IMR-90 (cell line): ENCODE measurements at places on chromosomes 1 and 21.
A peak's percentile ranks its signal among the peaks of the same experiment; 100 is the strongest.

- no peak for DNase-seq
Measured at GRCh38 chr1:115665319-115666096, 23.7 kb downstream of the VANGL1 start.

GRCh38 chr1:36159614-36160387 lies 3.8 kb downstream of the MAP7D1 start:
- DNase-seq, result no peak

DNA sequence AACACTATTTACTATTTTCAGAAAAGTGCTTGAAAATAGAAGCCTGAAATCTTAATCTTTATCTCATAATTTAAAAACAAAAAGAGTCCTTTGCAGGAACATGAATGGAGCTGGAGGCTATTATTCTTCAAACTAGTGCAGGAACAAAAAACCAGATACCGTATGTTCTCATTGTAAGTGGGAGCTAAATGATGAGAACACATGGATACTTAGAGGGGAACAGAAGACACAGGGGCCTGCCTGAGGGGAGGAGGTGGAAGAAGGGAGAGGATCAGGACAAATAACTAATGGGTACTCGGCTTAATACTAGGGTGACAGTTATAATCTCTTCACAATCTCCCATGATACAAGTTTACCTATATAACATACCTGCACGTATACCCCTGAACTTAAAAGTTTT lies 176.3 kb downstream of the SDCCAG8 start:
- no peak for DNase-seq

DNA sequence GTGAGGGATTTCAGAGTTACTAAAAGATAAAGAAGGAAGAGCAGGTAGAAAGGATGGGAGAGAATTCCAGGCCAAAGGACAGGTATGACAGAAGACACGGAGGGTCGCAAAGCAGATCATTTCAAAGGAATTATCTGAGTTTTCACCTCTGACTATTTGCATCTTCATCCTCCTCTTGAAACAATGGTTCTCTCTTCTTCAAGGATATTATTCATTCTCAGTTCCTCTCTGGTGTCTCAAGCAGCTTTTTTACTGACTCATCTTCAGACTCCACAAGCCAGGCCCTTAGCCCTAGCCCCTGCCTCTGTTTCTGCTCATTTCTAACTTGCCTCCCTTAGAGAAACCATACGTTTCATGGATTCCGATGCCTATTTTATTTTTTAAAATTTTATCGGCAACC lies 15.0 kb downstream of the DDX59 start:
- DNase-seq, result peak; percentile 29

DNA sequence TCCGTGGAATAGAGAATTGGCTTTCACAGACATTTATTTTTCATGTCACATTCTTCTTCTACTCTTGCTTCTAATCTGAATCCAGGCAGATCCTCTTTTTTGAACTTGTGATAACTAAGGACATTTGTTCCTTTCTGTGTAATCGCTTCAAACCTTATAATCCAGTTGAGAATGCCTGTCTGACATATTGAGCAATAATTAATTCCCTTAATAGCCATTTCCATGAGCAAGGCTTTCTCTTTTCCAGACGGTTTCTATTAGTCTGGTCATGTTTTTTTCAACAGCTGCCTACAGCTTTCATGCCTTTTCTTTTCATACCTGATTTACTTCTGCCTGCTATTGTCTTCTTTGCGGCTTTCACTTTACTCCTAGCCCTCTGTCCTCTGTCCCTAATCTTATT lies 163.4 kb downstream of the CYYR1 start:
- no peak for DNase-seq

GRCh38 chr1:63316984-63317816 lies 5.2 kb upstream of the FOXD3 start:
- DNase-seq, result peak; percentile 41

GRCh38 chr1:223628233-223629125 lies 37.0 kb downstream of the CAPN8 start:
- DNase-seq, result peak; percentile 12

DNA sequence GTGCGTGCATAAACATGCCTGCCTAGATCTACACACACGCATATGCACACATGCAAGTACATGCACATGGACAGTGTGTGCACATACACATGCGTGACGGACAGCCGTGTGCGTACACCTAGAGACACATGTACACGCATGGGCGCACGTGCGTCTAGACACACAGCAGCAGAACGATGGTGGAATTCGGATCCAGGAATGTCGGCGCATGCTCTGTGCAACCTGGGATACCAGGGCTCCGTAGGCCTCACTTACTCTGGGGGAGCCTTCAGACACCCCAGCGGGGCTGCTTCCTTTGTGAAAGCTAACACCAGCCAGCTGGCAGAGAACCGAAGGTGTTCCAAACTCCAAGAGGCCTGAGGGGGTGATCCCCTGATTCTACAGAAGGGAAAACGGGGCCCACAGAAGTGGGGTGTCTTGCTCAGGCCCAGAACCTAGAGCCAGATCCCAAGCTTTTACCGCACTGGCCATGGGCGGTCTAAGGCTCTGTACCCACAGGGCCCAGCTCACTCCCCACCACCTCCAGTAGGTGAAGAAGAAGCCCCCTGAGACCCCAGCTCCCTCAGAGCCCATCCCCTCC lies 27.4 kb upstream of the ARHGEF16 start:
- no peak for DNase-seq

GRCh38 chr1:96967311-96967710 lies 245.7 kb downstream of the PTBP2 start:
- DNase-seq, result no peak

- no peak for DNase-seq
Measured at GRCh38 chr21:14751602-14752344, 205.7 kb upstream of the SAMSN1 start.

DNA sequence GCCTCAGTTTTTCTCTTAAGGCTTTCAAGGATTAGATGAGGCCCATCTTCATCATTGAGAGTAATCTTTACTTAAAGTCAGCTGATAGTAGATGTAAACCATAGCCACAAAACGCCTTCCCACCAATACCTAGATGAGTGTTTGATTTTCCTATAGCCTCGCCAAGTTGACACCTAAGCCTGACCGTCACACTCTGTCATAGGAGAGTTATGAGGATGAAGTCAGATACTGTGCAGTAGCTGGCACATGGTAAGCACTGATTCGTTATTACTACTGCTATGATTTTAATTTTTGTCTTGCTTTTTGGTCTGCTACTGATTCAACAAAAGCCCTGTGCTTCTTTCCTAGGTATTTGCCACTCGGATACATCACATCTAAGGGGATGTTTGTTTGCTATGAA lies 395.5 kb downstream of the RPS6KC1 start:
- no peak for DNase-seq

GRCh38 chr1:246157516-246157915 lies 349.6 kb downstream of the SMYD3 start:
- DNase-seq, result no peak

- DNase-seq, result no peak
Measured at GRCh38 chr1:185564816-185565215, 169.4 kb upstream of the HMCN1 start.

GRCh38 chr21:25857308-25858074 lies 122.7 kb downstream of the GABPA start:
- DNase-seq, result no peak

DNA sequence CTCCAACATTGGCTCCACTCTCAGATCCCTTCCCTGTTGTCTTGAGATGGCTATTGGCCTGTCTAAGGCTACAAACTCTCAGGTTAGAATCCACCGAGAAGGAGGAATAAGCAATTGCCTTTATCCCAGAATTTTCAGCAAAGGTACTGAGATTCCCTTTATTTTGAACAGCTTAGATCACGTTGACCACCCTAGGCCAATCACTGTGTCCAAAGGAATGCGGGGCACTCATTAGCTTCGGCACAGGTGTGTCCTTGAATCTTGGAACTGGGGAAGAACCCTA lies 6.9 kb downstream of the S100A11 start:
- no peak for DNase-seq

DNA sequence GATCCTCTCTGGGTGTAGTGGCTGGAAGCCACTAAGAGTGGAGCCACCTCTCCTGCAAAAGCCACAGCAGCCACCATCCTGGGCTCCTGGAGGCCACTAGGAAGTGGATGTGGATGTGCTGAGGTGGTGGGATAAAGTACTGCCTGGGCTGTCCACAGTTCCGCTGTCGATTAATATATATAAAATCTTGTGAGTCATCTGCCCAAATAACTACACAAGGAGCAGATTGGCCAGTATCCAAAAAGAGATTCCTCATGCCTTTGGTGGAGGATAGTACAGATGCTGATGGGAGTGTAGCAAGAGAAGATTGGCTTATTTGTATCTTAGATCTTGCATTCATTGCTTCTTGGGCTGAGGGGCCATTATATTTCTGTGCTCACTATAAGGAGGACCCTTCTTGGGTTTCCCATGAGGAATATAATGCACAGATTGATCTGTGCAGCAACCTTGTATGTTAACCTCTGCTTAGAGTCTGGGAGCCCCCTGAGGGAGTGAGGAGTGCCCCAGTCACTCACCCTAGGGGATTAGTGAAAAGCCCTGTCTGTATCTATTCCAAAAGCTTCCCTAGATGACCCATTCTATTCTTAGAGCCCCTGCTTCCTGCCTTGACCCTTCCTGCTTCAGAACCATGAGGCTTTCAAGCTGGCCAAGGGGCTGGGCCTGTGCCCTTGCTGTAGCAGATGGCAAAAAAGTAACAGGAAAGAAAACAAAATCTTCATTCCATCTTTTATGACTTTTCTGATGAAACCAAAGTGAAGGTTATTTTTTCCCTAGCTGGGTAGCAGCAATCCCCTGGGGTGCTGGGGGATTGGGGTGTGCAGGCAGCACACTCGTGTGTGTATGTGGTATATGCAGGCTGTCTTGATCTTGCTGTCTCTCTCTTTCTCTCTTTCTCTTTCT lies 31.7 kb downstream of the RCSD1 start:
- peak; percentile 91 for DNase-seq

GRCh38 chr1:58317694-58318093 lies 228.8 kb downstream of the OMA1 start:
- DNase-seq, result no peak

GRCh38 chr1:6969762-6970161 lies 184.5 kb downstream of the CAMTA1 start:
- DNase-seq, result no peak

- no peak for DNase-seq
Measured at GRCh38 chr1:197770243-197770642, 5.0 kb downstream of the DENND1B start.

GRCh38 chr1:91591175-91591974 lies 90.7 kb downstream of the CDC7 start:
- DNase-seq, result no peak

- no peak for DNase-seq
Measured at GRCh38 chr1:237226177-237226944, 184.4 kb downstream of the RYR2 start.

DNA sequence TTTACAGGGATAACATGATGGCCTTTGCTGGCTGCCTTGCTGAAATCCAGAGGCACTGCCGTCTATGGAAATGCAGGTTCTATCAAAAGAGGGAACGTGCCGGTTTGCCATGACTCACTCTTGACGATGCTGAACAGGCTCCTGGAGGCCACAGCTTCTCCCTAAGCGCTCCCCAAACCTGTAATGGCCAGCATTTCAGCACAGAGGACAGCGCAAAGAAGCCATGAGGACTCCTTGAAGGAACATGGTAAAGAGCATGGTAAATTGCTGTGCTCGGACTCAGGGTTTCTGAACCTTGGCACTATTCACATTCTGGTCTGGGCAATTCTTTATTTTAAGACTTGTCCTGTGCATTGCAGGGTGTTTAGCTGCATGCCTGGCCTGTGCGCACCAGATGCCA lies 217.5 kb downstream of the CAMTA1 start:
- DNase-seq, result no peak

DNA sequence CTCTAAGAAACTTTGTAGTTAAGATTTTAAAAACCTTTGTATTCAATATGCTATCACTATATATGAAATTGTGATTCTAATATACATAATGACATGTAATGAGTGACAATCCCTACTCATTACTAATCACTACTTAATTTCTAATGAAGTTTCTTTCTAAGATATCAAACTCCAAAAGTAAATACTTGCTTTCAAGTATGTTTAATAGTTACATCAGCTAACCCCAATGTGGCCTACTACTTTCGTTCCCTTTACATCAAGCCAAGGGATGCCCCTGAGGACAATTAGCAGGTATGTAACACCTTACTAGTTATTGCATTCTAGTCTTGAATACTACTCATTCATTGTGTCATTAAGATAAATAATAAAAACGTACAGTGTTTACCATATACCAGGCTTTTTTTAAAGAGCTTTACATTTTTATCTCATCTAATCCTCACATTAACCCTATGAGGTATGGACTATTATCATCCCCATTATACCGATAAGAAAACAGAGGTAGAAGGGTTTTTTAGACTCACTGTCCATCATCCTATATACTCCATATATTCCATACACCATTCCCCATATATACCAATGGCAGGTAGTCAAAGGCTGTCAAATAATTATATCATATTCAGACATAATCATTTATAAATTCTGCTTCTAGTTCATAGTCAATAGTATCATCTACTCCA lies 4.2 kb downstream of the PPP1R15B start:
- no peak for DNase-seq

GRCh38 chr1:84481317-84481716 lies 2.3 kb downstream of the RPF1 start:
- no peak for DNase-seq

DNA sequence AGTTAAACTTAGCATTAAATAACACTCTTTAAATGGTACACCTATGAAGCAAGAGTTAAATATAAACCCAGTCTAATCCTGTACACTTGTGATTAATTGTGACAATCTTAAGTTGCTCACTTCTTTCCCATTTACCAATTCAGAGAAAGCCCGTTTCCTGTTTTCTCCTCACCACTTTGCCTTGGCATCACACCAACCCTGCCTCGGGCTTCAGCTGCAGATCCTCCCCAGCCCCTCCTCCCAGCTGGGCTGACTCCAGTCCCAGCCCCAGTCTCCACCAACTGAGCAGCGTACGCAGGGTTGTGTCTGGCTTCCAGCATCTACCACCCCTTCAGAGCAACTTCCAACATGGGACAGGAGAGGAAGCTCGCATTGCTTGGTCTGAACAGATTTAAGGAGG lies 4.1 kb downstream of the PYCR2 start:
- DNase-seq, result peak; percentile 77

DNA sequence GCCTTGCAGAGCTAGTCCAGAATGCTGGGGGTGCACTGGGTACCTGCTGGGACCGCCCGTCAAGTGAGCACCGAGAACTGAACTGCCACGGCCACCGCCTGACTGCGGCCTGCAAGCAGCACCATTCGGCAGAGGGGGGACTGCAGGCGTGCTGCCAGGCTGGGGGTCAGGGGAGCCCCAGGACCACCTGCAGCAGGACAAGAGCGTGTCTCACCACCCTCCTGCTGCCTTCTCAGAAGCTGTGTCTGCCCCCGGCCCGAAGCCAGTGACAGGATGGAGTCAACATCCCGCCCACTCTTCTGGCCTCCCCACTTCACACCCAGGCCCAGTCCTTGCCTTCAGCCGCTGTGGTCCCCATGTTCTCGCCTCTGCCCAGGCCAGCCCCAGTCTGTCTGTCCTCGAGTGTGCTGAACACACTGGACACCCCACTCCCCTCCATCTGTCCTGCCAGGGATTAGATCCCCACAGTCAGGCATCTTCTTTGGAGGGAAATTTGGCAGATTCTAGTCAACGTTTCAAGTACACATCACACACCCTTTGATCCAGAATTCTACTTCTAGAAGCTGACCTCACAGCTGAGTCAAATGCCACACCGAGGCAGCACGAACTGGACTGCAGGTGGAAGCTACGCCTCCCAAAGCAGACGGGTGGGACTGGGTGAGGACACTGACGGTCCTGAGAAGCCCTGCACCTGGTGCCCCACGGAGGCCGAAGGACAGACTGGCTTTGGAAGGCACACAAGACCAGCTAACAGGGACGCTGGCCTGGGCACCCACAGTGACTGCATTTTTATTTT lies 26.0 kb downstream of the PTTG1IP start:
- no peak for DNase-seq

- DNase-seq, result peak; percentile 96
Measured at GRCh38 chr1:156126630-156127534, 12.4 kb downstream of the LMNA start.

GRCh38 chr1:78426408-78426807 lies 64.4 kb upstream of the PTGFR start:
- DNase-seq, result no peak
